ENCODE measurements at places on chromosomes 7 and 10.

DNA sequence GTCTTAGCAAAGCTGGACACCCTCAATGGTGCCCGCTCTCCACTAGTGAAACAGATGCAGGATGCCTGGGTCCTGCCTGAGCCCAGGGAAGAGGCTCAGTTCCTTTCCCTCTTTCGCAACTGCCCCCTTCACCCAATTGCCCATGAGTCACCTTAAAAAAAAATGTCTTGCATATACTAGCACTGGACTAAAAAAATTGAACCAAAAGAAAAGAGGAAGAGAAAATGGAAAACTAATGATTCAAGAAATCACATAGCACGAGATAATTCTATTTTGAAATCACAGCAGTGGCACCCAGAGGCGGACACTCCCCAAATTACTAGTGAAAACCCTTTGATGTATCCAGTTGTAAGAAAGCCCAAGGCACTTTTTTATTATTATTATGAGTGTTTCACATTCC is 972.5 kb downstream of the LRMDA start:
- no peak for DNase-seq

GRCh38 chr7:140595468-140596092 is 45.0 kb downstream of the DENND2A start:
- no peak for DNase-seq

DNA sequence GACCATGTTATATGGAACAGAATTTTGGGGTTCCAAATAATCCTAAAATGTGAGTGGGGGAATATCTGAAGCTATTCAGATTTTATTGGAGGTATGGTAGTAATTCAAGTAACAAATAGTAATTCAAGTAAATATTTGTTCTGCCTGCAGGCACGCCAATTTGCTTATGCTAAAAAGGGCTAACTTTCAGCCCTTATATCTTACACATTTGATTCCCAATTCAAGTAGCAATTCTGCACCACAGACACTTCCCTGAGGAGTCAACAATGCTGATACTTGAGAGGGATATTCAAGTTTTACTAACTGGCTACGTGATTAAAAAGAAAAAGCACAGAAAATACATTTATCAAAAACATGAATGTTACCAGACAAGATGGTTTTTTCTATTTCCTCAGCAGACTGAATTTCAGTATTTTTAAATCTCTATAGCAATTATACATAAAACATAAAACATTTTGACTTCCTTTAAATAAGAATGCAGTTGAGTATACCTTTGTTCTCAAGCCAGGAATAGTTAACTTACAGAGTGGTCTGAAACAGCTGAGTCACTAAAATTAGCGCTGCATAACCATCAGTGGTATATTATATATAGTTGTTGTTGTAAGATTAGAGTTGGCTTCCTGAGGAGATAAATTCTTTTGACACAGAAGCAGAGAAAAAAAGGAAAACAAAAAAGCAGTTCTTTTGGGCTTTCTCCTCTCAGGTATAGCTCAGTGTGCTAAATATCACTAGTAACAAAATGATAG is 33.9 kb downstream of the MTPN start:
- DNase-seq, result no peak

DNA sequence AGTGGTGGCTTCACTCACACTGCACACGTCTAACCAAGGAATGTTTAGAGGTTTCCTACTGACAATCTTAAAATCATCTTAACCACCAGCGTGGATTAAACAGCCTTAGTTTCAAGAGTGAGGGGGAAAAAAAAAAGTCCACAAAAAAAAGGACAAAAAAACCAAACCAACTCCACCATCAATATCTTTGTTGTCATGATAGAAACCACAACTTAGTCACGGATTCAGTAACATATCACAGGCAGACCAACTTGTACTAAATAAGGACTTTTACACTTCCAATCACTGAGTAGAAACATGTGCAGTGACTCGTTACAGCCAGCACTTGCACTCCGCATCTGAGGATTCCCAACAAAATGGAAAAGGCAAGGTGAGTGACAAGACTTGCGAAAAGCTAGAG is 46.5 kb downstream of the FAM171A1 start:
- DNase-seq, result no peak

GRCh38 chr10:99487125-99487807 is 45.5 kb upstream of the NKX2-3 start:
- DNase-seq, result no peak

DNA sequence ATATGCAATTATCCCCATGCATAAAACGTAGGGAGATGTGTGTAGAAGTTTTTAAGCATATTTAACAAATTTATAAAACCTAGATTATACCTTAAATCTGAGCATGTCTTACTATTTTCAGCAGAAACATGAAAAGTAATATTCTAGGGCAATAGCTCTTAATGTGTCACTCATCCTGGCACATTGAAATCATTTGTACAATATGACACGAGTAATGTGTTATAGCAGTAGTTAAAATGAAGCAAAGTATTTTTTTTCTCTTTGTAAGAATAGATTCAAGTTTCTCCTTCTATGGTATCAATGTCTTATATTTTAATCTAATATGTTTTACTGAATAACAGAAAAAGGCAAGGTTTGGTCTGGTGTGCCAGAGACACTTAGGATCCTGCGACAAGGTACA is 274.9 kb upstream of the PLXDC2 start:
- DNase-seq, result no peak

GRCh38 chr7:94294471-94295131 is 100.1 kb upstream of the COL1A2 start:
- no peak for DNase-seq

DNA sequence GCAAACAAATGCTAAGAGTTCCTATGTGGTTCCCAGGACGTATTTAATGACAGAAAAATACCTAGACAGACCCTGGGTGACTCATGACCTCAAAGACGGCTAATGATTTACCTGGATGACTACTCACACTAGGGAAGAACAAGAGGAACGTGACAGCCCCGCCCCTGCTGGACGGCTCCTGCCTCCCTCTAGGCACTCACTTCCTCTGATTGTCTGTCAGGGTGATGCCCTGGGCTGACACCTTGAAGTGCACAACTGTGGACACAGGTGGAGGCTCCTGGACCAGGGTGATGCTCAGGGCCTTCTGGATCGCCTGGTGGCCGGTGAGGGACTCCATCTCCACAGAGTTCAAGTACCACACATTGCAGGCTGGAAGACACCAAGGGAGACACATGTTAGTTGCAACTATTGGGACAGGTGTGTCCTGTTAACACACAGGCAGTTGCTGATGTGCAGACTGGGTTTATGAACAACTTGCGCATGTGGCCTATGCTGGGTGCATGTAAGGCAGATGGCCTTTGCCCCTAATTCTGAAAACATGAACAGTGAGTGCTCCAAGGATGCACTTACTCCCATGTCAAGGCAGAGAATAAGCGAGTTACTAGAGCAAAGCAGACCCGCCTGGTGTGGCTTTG is 298.3 kb downstream of the TNS3 start:
- DNase-seq, result no peak

DNA sequence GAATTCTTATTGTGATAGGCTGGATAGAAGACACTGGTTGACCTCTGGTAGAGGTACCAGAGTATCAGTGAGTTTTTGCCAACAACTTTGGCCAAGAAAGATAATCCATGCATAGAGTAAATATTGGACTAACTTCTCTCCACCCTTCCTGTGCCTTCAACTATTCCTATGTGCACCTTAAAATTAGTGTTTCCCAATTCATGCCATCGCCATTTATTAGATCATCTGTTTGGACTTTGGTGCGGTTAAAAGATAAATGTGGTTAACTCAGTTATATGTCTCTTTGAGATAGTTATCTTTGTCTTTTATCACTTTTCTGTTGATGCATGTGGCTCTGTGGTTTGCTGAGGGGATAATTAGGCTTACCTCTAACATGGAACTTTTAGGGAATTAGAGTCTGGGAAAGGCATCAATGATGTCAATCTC is 4.6 kb downstream of the PAPSS2 start:
- DNase-seq, result no peak

Data from activated naive CD4-positive, alpha-beta T cell (primary cell).